ENCODE measurements at places on chromosomes 1 and 21.
A peak's percentile ranks its signal among the peaks of the same experiment; 100 is the strongest.

- peaks cover 60% of the 10 kb centered on the region for H3K4me1 ChIP-seq
- no peaks in the 10 kb centered on the region for H3K27me3 ChIP-seq
- peak overlapping the region; percentile 30 for H3K27ac ChIP-seq
- H3K4me3 ChIP-seq = peak overlapping the region; percentile 29
- peak; percentile 92 for DNase-seq
- H3K36me3 ChIP-seq = no peaks in the 10 kb centered on the region
Observed at GRCh38 chr1:167926486-167926997, 9.9 kb upstream of the DCAF6 start.

DNA sequence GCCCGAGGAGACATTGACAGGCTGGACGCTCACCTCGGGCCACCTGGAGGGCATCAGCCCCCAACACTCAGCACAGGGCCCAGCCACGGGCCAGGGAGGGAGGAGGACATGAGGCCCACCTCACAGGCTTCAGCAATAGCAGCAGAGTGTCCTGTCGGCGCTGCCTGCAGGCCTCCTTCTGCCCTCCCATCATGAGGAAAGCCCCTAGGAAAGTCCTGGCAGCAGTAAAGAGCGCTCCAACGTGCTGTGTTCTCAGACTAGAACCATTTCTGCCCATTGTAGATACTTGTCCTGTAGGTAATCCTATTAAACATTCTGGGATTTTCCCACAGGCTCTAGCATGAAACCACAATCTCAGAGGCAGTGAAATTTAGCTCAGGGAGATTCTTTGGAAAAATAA lies 62.0 kb upstream of the GALNT2 start:
- H3K4me1 ChIP-seq = no peaks in the 10 kb centered on the region
- no peak overlapping the region for H3K27ac ChIP-seq
- H3K36me3 ChIP-seq = no peaks in the 10 kb centered on the region

- H3K4me1 ChIP-seq = no peaks in the 10 kb centered on the region
- no peak for DNase-seq
- H3K27ac ChIP-seq = no peak overlapping the region
- H3K4me3 ChIP-seq = no peak overlapping the region
- H3K36me3 ChIP-seq = no peaks in the 10 kb centered on the region
Observed at GRCh38 chr1:176576670-176577069, 113.7 kb downstream of the PAPPA2 start.

- no peaks in the 10 kb centered on the region for H3K36me3 ChIP-seq
- H3K4me1 ChIP-seq = no peaks in the 10 kb centered on the region
- H3K27ac ChIP-seq = no peak overlapping the region
- DNase-seq = no peak
Observed at GRCh38 chr1:167434306-167434705, 84.0 kb downstream of the CD247 start.

- peak; percentile 72 for DNase-seq
- H3K27ac ChIP-seq = peak within 1 kb of the TSS; percentile 79
- peaks cover 5% of the 10 kb centered on the region for H3K4me1 ChIP-seq
- H3K27me3 ChIP-seq = no peaks in the 10 kb centered on the region
Observed at GRCh38 chr1:15246960-15247614, at the start of gene FHAD1. Gene FHAD1, plus strand, starts transcription at chr1:15247223. Its CDS starts 4,562 bp downstream, at chr1:15251785.

- H3K27me3 ChIP-seq = no peaks in the 10 kb centered on the region
- H3K4me1 ChIP-seq = no peaks in the 10 kb centered on the region
- H3K4me3 ChIP-seq = no peak overlapping the region
- DNase-seq = peak; percentile 47
Observed at GRCh38 chr1:50704126-50704525, 255.9 kb downstream of the FAF1 start.

- no peaks in the 10 kb centered on the region for H3K36me3 ChIP-seq
- H3K4me1 ChIP-seq = peaks cover 19% of the 10 kb centered on the region
- H3K27me3 ChIP-seq = no peaks in the 10 kb centered on the region
- no peak for DNase-seq
Observed at GRCh38 chr1:156230473-156230837, 11.5 kb upstream of the BGLAP start.

GRCh38 chr1:234980645-234981396 lies 147.8 kb downstream of the TOMM20 start:
- no peak for DNase-seq
- H3K27ac ChIP-seq = peak overlapping the region; percentile 94
- no peak overlapping the region for H3K4me3 ChIP-seq

GRCh38 chr1:152869808-152870419 lies 8.2 kb upstream of the SMCP start:
- no peaks in the 10 kb centered on the region for H3K4me1 ChIP-seq
- peak; percentile 74 for DNase-seq
- no peak overlapping the region for H3K27ac ChIP-seq
- 0 out of 2 replicates have a peak, but pooled peaks cover 1% of the 10 kb centered on the region for H3K27me3 ChIP-seq
- no peak overlapping the region for H3K4me3 ChIP-seq

- H3K27me3 ChIP-seq = no peaks in the 10 kb centered on the region
Observed at GRCh38 chr1:214124915-214125314, 137.1 kb downstream of the PROX1 start.

GRCh38 chr1:112508278-112509004 lies at the start of gene WNT2B:
Gene WNT2B, plus strand, starts transcription at chr1:112508965. Its CDS starts 298 bp downstream, at chr1:112509263.
- H3K36me3 ChIP-seq = no peaks in the 10 kb centered on the region
- no peaks in the 10 kb centered on the region for H3K27me3 ChIP-seq
- no peak within 1 kb of the TSS for H3K27ac ChIP-seq
- H3K4me1 ChIP-seq = no peaks in the 10 kb centered on the region
- DNase-seq = no peak

DNA sequence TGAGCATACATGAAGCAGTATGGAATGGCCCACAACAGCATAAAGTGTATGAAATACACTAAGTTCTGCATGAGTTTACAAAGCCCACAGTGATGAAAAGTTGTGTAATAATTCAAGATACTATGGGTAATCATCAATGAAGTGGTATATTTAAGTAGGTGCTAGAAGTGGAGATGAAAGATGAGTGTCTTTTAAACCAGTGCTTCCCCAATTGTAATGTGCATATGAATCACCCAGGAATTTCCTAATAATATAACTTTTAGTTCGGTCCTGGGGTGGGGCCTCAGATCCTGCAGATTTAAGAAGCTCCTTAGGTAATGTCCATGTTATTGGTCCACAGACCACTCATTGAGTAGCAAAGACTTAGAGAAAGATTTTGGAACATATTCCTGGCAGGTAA lies 184.9 kb downstream of the DUSP10 start:
- no peaks in the 10 kb centered on the region for H3K27me3 ChIP-seq
- H3K4me1 ChIP-seq = no peaks in the 10 kb centered on the region
- H3K36me3 ChIP-seq = no peaks in the 10 kb centered on the region
- no peak overlapping the region for H3K27ac ChIP-seq
- no peak for DNase-seq

DNA sequence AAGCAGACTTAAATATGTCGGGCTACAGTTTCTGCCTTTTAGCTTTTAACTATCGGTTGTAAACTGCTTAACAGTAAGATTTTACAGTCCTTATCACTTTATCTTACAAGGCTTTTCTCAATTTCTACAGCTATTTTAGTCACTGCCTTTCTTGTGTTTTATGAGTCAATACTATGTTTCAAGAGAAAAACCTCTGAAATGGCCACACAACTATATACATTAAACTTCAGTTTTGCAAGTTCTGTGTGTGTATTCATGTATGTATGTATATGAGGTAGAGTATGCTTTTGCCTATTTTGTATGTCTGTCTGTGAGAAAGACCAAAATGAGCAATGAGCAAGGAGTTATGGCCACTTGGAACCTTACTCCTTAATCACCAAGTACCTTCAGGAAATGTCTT lies 169.8 kb downstream of the SYT2 start:
- DNase-seq = no peak
- H3K27me3 ChIP-seq = no peaks in the 10 kb centered on the region
- H3K4me3 ChIP-seq = no peak overlapping the region
- H3K36me3 ChIP-seq = no peaks in the 10 kb centered on the region
- H3K27ac ChIP-seq = no peak overlapping the region
- peaks cover 19% of the 10 kb centered on the region for H3K4me1 ChIP-seq

GRCh38 chr1:150456146-150456647 lies 31.0 kb upstream of the TARS2 start:
- H3K27ac ChIP-seq = no peak overlapping the region
- no peaks in the 10 kb centered on the region for H3K27me3 ChIP-seq
- H3K4me1 ChIP-seq = no peaks in the 10 kb centered on the region
- DNase-seq = no peak

GRCh38 chr1:161176468-161177111 lies 717 bp downstream of the B4GALT3 start:
- peaks cover 4% of the 10 kb centered on the region for H3K4me1 ChIP-seq
- DNase-seq = no peak
- no peaks in the 10 kb centered on the region for H3K27me3 ChIP-seq
- H3K4me3 ChIP-seq = peak overlapping the region; percentile 91
- H3K27ac ChIP-seq = peak overlapping the region; percentile 96

GRCh38 chr1:22197644-22198043 lies 54.7 kb upstream of the WNT4 start:
- H3K36me3 ChIP-seq = no peaks in the 10 kb centered on the region
- H3K4me3 ChIP-seq = no peak overlapping the region
- peak; percentile 22 for DNase-seq
- H3K27me3 ChIP-seq = no peaks in the 10 kb centered on the region
- H3K4me1 ChIP-seq = no peaks in the 10 kb centered on the region

GRCh38 chr1:74010206-74010605 lies 187.8 kb downstream of the LRRIQ3 start:
- H3K4me1 ChIP-seq = no peaks in the 10 kb centered on the region
- no peak overlapping the region for H3K4me3 ChIP-seq
- no peaks in the 10 kb centered on the region for H3K36me3 ChIP-seq
- no peaks in the 10 kb centered on the region for H3K27me3 ChIP-seq
- no peak overlapping the region for H3K27ac ChIP-seq

- no peak overlapping the region for H3K4me3 ChIP-seq
- H3K27me3 ChIP-seq = no peaks in the 10 kb centered on the region
- DNase-seq = no peak
- H3K4me1 ChIP-seq = no peaks in the 10 kb centered on the region
- H3K27ac ChIP-seq = no peak overlapping the region
Observed at GRCh38 chr1:20865001-20865400, 77.9 kb upstream of the HP1BP3 start.
